Cerebellum (tissue), 4 donors: ENCODE measurements at places on chromosomes 3 and 15.

GRCh38 chr3:103025880-103026279 lies 591.1 kb downstream of the ZPLD1 start:
- no peak for DNase-seq

- DNase-seq, result no peak
These were observed 5.4 kb downstream of the LEO1 start for GRCh38 chr15:51966192-51966591.

GRCh38 chr3:187773233-187774184 lies 28.2 kb upstream of the BCL6 start:
- no peak for DNase-seq

- no peak for DNase-seq
These were observed 156.1 kb downstream of the VPS8 start for GRCh38 chr3:184968115-184968514.

GRCh38 chr15:65085990-65086679 lies 9.6 kb downstream of the KBTBD13 start:
- DNase-seq, result no peak

GRCh38 chr3:24222165-24222805 lies 272.4 kb downstream of the THRB start:
- no peak for DNase-seq

DNA sequence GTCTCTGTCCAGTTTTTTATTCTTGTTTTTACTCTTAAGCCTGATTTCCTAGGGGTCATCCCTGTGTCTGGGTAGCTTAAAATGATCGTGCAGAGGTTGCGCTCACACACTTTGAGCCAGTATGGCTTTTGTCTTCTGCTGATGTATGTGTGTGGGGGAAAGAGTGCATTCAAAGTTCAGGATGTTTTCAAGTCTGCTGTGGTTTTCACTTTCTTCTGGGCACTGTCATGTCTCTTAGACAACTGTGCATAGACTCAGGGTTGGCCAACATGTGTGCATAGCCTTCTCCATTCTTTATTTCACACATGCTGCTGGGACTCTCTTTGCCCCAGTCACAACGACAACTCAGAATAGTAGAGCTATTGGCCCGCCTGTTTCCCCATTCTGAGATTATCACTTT lies 139.1 kb downstream of the WNT7A start:
- DNase-seq, result no peak

- DNase-seq, result peak; percentile 76
These were observed at the start of gene TJP1 for GRCh38 chr15:29822100-29822683. TSS of gene TJP1 (minus strand) at chr15:29822468. CDS start at chr15:29822028, 440 bp downstream.

- DNase-seq, result peak; percentile 21
These were observed 238.8 kb downstream of the OPA1 start for GRCh38 chr3:193831495-193832455.
